ENCODE measurements at places on chromosomes 4 and X.

DNA sequence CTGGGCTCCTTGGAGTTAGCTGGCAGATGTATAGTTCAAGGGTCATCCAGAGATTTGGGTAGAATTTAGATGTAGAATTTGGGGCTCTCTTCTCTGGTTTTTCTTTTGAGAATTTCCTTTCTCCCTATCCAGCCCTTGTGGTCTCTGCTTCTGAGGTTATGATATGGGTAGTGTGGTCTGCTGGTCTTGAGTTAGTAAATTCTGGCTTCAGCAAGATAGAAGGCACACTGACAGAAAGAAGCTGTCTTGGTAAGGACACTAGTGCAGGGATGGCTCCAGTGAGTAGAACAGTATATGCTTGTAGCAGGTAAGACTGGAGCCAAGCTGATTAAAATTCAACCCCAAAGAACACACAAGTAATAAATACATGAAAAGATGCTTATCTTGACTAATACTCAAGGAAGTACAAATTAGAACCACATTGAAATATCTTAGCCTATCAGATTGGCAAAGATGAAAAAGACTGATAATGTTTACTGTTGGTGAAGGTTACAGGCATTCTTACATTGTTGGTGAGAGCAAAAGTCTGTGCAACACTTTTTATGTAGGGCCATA lies 2.1 kb upstream of the IL9R start:
- no peak for DNase-seq

DNA sequence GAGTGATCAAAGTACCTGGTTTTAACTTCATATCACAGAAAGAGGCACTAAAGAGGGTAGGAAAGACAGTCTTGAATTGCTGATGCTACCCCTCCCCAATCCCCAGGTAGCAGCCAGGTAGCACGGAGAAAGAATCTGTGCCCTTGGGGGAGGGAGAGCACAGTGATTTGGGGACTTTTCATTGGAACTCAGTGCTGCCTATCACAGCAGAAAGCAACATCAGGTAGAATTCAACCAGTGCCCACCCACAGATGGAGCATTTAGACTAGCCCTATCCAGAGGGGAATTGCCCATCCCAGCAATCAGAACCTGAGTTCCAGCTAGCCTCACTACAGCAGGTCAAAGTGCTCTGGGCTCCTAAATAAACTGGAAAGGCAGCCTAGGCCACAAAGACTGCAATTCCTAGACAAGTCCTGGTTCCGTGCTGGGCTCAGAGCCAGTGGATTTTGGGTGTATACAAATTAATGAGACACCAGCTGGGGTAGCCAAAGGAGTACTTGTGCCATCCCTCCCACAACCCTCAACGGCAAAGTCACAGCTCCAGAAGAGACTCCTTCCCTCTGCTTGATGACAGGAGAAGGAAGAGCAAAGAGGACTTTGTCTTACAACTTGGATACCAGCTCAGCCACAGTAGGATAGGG lies 228.1 kb downstream of the THOC2 start:
- DNase-seq = no peak

DNA sequence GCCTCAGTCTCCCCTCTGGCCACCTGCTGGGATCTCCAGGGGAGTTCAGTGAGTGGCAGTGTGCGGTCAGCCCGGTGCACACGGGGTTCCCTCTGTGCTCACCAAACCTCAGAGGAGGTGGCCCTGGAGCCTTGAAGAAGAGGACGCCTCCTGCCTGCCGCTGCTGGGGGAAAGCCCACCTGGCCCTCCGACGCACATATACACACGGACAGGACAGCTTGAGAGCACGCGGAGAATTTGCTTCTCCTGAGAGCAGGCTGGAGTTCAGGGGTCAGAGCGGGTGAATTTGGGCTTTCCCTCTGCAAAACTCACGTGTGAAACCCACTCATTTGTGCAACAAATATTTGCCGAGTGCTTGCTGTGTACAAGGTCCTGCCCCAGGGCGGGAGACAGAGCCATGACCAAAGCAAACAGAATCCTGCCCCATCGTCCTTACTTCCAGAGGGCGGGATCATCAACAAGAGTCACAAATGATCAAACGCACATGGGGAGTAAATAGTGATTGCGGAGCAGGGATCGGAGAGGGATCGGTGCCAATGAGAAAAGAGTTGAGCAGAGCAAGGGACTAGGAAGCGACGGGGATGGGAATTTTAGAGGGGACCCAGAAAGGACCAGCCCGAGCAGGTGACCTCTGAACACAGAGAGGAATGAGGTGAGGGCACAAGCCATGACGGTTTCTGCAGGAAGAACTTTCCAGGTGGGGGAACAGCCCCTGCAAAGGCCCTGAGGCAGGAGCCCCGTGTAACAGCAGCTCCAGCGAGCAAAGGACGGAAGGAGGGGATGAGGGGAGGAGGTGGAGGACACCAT lies 17.6 kb downstream of the BLOC1S4 start:
- no peak for DNase-seq

GRCh38 chr4:168699224-168699878 lies 202.5 kb downstream of the PALLD start:
- no peak for DNase-seq

- DNase-seq = no peak
Observed at GRCh38 chr4:114149-114548, 10.2 kb upstream of the ZNF718 start.

DNA sequence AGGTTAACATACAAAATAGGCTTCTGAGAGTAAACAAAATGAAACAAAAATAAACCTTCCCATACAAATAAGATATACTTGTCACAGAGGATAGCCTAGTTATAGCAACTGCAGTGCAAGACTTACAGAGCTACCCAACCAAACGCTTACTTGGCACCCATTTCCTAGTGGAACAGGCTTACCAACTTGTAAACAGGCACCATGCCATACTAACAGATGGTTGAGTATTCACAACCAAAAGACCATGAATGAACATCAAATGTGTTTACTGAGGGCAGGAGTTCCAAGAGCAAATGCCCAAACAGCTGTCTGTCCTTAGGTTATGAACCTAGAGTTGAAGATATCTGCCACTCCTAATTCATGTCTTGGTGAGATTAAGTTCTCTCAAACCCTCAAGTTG lies 2629.2 kb downstream of the PCDH7 start:
- DNase-seq = no peak

DNA sequence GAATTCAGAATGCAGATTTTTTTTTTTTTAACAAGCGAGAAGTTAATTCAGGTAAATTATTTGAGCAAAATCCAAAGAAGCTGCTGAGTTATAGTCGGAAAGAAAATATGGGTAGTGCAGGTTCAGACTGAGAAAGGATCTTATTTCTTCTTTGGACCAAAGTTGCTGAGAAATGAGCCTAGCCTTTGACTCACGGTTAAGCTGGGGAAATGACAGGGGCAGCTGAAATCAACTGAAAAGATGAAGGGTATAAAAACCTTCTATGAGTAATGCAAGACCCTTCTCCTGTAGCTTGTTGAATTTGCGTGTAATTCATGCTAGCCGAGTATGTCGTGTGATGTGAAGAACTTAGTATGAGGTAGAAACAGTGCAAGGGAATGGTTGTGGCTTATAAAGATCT lies 63.0 kb downstream of the KIAA0232 start:
- no peak for DNase-seq

DNA sequence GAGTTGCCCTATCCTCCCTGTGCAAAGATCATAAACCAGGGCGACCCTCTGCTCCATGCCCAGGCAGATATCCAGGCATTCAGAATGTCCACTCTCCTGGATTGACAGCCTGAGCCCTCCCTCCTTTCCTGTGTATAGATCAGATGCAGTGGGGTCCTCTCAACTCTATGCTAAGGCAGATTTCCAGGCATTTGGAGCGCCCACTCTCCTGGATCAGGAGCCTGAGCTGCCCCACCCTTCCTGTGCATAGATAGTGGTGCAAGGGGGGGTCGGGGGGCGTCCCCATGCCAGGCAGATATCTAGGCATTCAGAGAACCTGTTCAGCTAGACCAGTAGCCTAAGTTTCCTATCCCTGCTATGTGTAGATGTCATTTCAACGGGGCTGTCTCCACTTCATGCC lies 941.1 kb downstream of the PCDH19 start:
- no peak for DNase-seq

- no peak for DNase-seq
Observed at GRCh38 chr4:41202356-41202755, 12.0 kb downstream of the APBB2 start.

DNA sequence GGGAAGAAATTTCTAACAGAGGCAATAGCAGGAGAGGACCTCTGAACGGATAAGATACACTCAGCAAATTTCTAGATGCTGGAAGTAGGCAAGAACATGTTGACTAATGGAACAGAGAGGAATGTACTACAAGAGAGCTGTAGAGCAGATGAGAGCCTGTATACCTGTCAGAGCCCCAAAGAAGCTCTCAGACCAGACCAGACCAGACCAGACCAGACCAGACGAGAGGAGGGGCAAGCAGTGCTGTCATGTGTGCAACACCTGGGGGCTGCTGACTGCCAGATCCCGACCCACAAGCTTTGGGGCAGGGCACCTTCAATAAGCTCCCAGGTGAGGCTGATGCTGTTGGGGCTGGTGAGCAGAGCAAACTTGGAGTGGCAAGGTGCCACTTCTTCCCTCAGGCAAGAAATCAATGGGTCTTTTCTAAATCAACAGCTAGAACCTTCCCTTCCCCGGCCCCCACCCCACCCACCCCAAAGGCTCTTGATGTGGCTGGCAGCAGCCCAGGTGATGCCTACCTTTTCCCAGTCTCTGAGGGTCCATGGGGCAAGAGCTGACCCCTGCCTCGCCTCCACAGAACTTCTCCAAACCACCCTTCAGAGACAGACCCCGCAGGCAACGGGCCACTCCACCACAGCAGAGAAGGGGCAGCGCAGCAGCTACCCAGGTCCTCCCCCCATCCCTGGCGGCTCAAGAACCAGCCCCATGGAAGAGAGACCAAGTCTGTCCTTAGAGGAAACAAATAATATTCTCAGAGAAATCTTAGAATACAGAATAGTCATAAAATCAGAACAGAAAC lies 32.7 kb downstream of the MECP2 start:
- DNase-seq = no peak

DNA sequence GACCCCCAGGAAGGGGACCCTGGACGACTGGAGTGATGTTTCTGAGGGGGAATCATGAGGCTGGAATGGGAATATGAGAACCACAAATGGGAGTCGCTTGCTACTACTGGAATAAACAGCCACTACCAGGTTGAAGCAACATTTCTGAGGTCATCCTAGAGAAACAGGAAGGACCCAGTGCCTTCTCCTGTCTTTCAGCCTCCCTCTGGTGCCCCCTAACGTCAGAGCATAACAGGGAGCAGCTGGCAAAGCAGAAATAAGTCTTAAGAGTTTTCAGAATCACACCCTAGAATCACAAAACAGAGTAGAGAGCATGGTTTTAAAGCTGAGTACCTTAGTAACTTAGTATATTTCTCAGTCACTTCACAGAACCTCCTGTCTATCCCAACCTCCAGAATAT lies 347.8 kb upstream of the PITX2 start:
- DNase-seq = no peak

DNA sequence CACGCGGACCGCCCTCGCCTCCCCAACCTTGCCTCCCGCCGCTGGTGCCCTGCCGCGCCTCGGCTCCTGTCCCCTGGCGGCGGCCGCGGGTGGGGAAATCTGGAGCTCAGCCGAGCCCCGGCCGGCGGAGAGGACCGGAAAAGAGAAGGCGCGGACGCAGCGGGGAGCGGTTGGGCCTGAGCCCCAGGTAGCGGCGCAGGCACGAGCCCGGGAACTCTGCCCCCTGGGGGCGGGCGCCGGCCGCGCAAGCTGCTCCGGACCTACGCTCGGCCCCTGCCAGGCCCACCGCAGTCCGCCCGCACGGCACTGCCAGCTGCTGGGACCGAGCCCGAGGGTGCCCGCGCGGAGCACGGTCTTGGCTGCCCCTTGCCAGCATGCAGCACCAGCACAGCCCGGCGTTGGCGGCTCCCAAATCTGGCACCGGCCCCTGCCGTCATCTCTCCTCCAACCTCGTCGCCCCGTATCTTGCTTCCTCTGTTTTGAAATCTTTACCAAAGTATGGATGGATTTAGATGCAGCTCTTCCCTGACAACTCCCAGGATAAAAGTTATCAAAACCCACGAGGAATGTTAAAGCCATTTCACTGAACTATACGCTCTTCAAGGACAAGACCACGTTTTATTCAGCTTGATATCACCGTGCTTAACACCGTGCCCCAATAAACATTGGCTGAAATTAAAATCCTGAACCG lies at the start of gene PRSS12:
Gene PRSS12, minus strand, starts transcription at position 161 of the 691 bp plus-strand sequence. CDS start 283 bp downstream, outside the sequence.
- peak; percentile 31 for DNase-seq
